ENCODE measurements at places on chromosomes 3 and 15. TPM values are rescaled to one million over a fixed set of nuclear protein-coding genes. Genes with fewer than 3 reads are reported as not detected.

DNA sequence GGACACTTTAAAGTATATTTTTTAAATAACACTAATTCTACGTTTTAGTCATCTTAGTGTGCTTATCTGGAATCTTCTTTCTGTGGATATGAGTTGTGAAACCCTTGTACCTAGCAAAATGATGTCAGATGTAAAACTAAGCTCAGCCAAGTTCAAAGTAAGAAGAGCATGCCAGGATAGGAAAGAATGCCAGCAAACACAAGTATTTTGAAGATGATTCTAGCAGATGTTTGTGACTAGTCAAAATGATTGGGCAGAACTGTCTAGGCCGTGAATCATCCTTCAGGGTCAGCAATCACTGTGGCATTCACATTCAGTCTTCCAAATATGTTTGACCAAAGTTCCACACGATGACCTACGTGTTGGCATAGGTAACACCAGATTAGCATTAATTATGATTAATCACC lies 5.4 kb upstream of the PLOD2 start:
- DNase-seq = no peak

DNA sequence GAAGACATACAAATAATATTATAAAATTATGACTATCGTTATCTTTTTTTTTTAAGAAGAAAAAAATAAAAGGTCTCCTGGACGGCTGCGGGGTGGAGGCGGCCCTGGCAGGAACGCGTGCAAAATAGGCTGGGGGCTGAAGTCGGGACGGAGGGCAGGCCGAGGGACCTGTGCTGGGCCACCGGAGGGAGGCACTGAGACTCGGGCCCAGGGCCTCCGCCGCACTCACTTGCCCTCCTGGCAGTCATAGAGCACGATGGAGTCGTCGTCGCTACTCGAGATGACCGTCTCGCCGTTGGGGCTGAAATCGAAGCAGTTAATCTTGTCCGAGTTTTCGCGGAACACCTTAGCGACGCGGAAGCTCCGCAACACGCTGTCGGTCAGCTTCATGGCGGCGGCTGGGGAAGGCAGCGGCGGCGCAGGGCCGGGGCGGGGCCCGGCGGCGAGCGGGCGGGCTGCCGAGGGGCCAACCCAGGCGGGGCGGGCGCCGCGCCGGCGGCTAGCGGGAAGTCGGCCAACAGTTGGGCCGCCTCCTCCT lies 408 bp downstream of the WDR82 start:
- DNase-seq = peak; percentile 76

- DNase-seq = no peak
Observed at GRCh38 chr15:63509056-63509954, 4.9 kb downstream of the USP3 start.

DNA sequence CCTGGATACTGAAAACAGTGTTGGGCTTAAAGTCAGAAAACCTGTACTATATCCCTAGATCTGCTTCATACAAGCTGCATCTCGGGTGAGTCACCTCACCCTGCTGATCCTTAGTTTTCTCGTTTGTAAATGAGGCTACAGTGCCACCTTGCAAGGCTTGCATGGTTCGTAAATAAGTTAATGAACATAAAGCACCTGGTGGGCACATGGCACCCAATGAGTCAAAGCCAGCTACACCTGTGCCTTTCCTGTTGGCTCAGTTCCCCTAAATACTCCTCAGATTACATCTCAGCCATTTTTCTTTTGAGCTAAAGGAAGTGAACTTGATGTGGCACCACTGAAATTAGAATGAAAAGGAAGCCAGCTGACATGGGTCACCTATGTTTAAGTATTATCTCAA lies 26.5 kb downstream of the RTP1 start:
- no peak for DNase-seq

- DNase-seq = no peak
Observed at GRCh38 chr3:43317461-43318316, 31.3 kb downstream of the SNRK start.

DNA sequence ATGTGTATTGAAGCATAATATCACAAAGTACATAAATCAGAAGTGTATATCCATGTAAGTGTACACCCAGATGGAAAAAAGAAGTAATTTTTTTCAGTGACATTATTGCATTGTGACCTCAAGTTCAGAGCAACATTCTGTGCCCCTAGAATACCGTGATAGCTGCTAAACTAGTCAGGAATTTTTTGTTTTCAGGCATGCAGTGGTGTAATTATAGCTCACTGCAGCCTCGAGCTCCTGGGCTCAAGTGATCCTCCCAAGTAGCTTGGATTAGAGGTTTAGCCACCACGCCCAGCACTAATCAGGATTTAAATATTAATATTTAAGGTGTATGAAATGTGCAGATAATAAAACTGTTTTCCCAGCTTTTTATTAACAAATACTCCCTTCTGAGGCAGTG lies 25.5 kb downstream of the SEC62 start:
- no peak for DNase-seq

DNA sequence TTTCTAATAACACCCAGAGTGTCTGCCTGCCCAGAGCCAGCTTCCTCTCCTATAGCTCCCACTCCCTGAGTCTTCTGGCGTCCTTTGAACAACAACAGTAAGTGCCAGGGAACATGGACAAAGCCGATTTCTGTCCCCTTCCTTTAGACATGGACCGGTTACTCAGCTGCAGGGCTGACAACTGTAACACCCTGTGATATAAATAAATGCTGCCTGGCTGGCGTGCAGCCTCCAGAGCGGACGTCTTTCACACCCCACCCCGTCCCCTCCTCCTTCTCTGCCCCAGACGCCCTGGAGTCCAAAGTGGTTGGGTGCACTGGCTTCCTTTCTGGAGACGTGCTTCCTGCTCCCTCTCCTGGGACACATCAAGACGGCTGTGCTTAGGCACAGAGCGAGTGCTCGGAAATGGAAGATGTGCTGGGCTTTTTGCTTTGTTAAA lies 281.9 kb upstream of the LRRFIP2 start:
- DNase-seq = peak; percentile 43

GRCh38 chr3:108378153-108378951 lies 82.0 kb downstream of the HHLA2 start:
- no peak for DNase-seq

DNA sequence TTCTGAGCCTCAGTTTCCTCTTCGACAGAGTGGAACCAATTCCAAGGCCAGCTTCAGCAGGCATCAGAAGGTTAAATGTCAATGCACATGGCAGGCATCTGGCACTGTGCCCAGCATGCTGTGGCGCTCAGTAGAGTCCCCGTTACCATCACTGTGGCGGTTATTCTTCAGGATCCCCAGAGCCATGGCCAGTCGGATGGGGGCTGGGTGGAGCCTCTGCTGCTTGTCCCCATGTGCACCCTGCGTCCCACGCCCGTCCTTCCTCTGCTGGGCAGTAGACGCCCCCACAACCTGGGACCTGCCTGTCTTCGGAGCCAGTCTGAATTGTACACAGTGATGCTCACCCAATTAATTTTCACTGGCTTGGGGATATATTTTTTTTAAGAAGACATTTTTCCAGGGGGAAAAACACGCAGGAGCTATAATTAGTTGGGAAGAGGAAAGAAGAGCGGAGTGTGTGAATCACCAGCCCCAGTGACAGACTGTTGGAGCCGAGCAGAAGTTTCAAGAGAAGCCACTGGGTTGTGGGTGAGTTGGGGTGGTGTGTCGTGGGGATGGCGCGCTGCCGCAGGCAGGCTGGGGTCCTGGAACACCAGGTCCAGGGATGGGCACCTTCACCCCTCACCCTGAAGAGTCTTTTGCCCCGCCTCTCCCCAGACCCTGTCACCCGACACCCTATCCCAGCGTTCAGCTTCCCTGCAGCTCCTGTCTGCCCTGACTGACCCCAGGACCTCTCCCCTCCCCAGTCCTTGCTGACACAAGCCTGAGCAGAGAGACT lies 26.8 kb upstream of the RPL29 start:
- peak; percentile 76 for DNase-seq

DNA sequence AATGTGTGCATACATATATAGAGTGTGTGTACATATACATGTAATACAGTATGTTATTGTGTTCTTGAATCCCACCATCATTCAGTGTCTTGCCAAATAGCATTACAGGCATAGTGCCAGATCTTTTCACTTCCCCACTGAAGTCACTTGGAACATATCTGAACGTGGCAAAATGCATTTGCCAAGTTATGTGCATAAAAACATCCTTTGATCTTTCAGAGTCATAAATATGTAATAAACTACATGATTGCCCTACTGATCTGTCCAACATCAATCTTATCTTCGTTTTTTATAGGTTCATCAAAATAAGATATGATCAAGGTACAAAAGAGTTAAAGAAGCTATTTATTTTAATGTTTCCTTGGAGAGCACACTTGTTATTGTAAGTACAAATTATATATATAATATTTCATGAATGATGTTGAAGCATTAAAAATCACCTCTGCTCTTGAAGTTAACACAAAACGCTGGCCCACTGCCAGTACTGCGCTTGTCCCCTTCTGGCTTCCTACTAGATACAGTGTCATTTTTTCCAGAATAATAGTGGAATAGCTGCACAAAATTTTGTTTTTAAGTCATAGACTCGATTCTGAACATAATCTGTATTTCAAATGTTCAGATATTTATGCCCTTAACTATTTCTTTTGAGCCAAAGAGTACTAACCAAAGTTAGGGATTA lies 549.5 kb upstream of the ARRDC4 start:
- DNase-seq = peak; percentile 93

- DNase-seq = no peak
Observed at GRCh38 chr15:66850078-66850991, 148.3 kb downstream of the SMAD6 start.

DNA sequence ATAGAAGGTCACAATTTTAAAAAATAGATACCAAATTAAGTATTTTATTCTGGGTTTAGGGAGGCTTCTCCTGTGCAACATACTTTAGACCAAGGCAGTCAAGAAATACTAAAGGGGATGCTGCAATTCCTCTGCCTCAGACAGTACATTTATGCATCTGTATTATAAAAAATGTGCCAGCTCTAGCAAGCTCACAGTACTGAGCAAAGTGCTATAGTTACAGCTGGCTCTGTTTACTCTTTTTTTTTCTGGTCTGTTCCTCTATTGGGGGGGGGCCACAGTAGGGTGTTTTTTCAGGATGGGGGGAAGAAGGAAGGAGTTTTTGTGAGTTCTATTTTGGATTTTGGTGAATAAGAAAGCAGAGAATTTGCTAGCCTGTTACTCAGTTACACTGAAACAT lies 185.0 kb downstream of the TIGIT start:
- no peak for DNase-seq

DNA sequence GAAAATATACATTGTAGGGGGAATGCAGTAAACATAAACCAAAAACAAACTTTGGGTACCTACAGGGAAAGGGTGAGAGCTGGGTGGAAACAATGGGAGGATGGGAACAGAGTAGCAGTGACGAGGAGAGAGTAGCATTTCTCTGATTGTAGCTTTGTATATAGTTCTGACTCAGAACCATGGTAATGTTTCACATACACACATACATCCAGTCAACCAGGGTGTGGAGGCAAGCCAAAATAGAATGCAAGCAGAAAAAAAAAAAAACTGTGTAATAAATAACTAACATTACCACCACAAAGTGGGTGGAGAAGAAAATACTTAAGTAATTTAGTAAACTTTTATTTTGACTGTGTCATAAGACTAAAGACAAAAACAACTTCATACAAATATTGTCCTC lies 27.2 kb downstream of the BCL2A1 start:
- DNase-seq = no peak

GRCh38 chr3:73273341-73273740 lies 211.9 kb downstream of the EBLN2 start:
- DNase-seq = no peak

GRCh38 chr15:58731756-58732535 lies 17.6 kb downstream of the ADAM10 start:
- no peak for DNase-seq

Gene VPS13C
- 2.4 TPM for polyA plus RNA-seq

Gene VEPH1
- 0.88 TPM for polyA plus RNA-seq

Gene SLTM
- 23.1 TPM for polyA plus RNA-seq

Gene SAMMSON
- not detected for polyA plus RNA-seq

Gene CLDN16
- polyA plus RNA-seq = not detected

Gene GMPPB
- 10.8 TPM for polyA plus RNA-seq

Gene THPO
- 0.22 TPM for polyA plus RNA-seq

Gene TMA7
- 232 TPM for polyA plus RNA-seq

Gene GOLGA6L10
- 0.85 TPM for polyA plus RNA-seq

Gene LNP1
- 4.4 TPM for polyA plus RNA-seq
